WTC11 (cell line): ENCODE measurements at places on chromosomes 7 and 10. TPM values are rescaled to one million over a fixed set of nuclear protein-coding genes. Genes with fewer than 3 reads are reported as not detected.
A peak's percentile ranks its signal among the peaks of the same experiment; 100 is the strongest.

GRCh38 chr10:88903715-88904114 is 23.7 kb downstream of the STAMBPL1 start:
- H3K4me1 ChIP-seq: no peaks in the 10 kb centered on the region
- H3K27ac ChIP-seq: no peak overlapping the region
- H3K4me3 ChIP-seq: no peak overlapping the region
- DNase-seq: no peak

MMD2 gene
- total RNA-seq: 0.09 TPM in 1 of 3 replicates, not detected in the others

SLC39A12 gene
- total RNA-seq: not detected in 3 replicates

GRCh38 chr10:21068026-21068656 is 171.0 kb upstream of the NEBL start:
- peaks cover 15% of the 10 kb centered on the region for H3K4me1 ChIP-seq
- H3K36me3 ChIP-seq: no peaks in the 10 kb centered on the region
- DNase-seq: no peak
- no peak overlapping the region for H3K4me3 ChIP-seq
- no peak overlapping the region for H3K27ac ChIP-seq
- no peaks in the 10 kb centered on the region; the same call in 1 of the 2 replicates for H3K27me3 ChIP-seq

DNA sequence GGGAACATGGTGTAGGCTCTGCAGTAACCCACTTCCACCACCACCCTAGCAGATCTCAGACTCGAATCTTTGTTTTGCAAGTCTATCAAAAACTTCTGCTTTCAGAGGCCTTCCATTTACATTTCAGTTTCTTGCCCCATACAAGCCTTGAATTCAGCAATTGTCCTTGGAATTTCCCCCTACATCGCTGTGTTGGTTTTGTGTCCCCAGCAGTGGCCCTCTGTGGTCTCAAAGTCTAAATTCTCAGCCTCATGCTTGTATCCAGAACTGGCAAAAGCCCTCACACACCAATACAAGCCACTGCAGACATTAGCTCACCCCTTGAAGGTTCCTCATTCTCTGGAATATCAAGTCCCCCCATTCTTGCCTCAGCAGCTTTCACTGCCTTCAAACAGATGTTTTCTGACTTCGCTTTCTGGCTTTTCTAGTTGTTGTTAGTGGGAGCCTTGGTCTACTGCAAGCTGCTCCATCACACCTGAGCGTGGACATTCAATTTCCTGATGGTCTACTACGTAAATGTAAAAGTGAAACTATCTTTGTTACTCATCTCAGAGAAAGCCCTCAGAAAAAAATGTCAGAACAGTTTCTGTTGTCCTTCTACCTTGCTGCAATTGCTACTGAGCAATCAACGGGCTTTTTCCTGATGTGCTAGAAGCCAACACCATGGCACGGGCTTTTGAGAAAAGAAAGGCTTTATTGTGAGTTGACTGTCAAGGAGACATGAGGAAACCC is 1.8 kb upstream of the NUB1 start:
- H3K27me3 ChIP-seq: peaks cover 14% of the 10 kb centered on the region
- H3K27ac ChIP-seq: no peak overlapping the region
- no peaks in the 10 kb centered on the region for H3K36me3 ChIP-seq
- no peak for DNase-seq
- H3K4me3 ChIP-seq: no peak overlapping the region

GRCh38 chr10:10223131-10223530 is 794.5 kb upstream of the CELF2 start:
- H3K4me3 ChIP-seq: no peak overlapping the region
- no peak overlapping the region for H3K27ac ChIP-seq
- H3K36me3 ChIP-seq: peaks cover 7% of the 10 kb centered on the region
- no peak for DNase-seq
- H3K27me3 ChIP-seq: no peaks in the 10 kb centered on the region

DNA sequence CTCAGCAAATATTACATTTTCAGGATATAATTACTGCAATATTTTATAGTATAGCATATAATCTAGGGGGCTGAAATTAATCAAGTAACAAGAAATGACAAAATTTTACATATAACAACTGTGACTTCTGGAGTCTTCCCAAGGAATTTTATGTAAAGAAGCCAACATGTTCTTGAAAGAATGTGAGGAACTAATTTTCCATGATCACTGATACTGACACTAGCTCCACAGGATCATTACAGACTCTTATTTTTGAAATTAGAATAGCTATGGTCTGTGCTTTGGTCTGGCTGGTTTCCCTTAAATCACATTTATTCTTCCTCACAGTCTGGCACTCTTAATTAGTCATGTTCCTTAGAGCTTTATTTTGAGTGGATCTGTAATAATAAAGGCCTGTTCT is 267.7 kb upstream of the SEMA3A start:
- no peaks in the 10 kb centered on the region for H3K36me3 ChIP-seq
- peaks cover 6% of the 10 kb centered on the region; the same call in 1 of the 2 replicates for H3K4me1 ChIP-seq
- H3K27me3 ChIP-seq: no peaks in the 10 kb centered on the region
- no peak for DNase-seq

DNA sequence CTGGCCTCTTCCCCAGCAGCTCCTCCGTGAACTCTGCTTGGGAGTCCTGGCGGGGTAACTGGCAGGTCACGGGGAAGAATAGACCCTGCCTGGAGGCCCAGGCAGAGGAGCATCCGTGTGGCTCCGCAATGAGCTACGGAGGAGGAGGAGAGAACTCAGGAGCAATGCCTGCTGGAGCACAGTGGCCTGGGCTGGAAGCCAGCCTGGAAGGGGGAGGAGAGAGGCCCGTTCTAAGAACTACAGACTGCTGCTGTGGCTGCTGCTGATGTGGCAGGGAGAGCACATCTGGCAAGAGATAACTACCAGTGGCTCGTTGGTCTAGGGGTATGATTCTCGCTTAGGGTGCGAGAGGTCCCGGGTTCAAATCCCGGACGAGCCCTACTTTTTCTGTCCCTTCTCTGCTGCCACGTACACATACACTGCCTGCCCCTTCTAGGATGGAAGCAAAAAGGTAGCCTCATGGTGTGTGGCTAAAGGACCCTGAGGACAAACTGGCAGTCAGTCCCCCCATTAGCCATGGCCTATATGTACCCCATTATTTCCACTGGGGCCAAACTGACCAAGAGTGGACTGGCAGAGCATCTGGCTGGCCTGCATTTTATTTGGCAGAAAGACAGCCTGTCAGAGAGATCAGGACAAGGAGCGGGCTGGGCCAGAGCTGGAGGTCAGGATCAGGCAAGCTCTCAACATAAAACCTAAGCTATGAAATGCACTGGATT is 7.7 kb upstream of the OPN1SW start:
- H3K27me3 ChIP-seq: peaks cover 1% of the 10 kb centered on the region; the same call in 1 of the 2 replicates
- DNase-seq: peak; percentile 93
- peaks cover 10% of the 10 kb centered on the region for H3K4me1 ChIP-seq
- no peaks in the 10 kb centered on the region for H3K36me3 ChIP-seq

GRCh38 chr7:107605218-107605815 is 25.3 kb downstream of the BCAP29 start:
- H3K4me1 ChIP-seq: no peaks in the 10 kb centered on the region
- no peak overlapping the region for H3K4me3 ChIP-seq
- no peak for DNase-seq
- no peaks in the 10 kb centered on the region for H3K36me3 ChIP-seq
- H3K27me3 ChIP-seq: no peaks in the 10 kb centered on the region

DNA sequence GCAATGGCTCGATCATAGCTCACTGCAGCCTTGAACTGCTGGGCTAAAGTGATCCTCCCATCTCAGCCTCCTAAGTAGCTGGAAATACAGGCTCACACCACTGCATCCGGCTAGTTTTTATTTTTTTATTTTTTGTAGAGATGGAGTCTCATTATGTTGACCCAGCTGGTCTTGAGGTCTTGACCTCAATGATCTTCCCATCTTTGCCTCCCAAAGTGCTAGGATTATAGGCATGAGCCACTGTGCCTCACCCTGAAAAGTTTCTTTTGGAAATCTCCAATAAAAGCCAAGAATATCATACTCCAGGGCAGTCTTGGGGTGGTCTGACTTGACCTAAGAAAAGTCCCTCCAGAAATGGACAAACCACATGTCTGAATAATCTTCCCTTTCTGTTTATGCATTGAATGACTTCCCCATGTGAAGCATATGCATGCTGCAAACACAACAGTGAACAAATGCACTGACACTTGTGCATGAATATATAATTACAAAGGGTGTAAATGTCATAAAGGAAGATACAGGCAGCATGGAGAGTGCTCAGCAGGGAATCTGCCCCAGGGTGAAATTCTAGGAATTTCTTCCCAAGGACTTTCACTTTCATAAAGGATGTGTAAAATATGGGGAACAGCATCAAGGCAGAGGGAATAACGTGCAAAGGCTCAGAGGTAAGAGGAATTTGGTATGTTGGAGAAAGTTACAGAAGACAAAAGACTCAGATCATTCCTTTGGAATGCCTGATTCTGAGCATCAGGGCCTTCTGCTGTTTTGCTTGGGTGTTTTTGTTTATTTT is 142.4 kb upstream of the LYZL1 start:
- H3K4me3 ChIP-seq: no peak overlapping the region
- H3K27me3 ChIP-seq: no peaks in the 10 kb centered on the region
- DNase-seq: no peak
- H3K4me1 ChIP-seq: peaks cover 59% of the 10 kb centered on the region
- no peak overlapping the region for H3K27ac ChIP-seq

DNA sequence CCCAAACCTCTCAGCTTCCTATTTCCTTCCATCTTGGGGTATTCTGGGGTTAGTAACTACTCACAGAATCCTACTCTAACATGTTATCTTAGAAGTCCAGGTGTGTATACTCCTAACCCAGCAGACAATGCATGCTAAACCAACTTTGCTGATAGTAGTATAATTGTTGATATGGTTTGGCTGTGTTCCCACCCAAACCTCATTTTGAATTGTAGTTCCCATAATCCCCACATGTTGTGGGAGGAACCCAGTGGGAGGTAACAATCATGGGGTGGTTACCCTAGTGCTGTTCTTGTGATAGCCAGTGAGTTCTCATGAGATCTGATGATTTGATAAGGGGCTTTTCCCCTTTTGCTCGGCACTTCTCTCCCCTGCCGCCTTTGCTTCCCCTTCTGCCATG is 135.1 kb downstream of the CHRM2 start:
- peaks cover 16% of the 10 kb centered on the region for H3K27me3 ChIP-seq
- H3K4me3 ChIP-seq: no peak overlapping the region
- H3K4me1 ChIP-seq: peaks cover 12% of the 10 kb centered on the region
- H3K36me3 ChIP-seq: no peaks in the 10 kb centered on the region
- DNase-seq: no peak
- H3K27ac ChIP-seq: no peak overlapping the region

DNA sequence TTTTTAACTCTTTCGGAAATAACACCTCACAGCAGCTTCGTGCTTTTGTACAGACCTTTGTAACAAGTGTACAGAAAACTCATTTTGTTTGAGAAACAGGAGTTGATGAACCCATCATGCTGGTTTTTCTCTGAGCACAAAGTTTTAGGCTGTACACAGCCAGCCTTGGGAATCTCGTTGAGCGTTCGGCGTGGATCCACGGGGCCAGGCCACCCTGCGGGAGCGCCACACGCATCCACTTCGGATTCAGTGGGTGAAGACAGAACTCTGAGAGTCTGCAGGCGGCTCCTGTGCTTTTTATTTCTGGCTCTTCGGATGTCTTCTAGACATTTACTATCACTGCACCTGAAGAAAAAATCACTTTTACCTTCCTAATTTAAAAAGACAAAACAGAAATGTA is 131.2 kb downstream of the SMURF1 start:
- H3K4me3 ChIP-seq: no peak overlapping the region
- H3K27ac ChIP-seq: no peak overlapping the region
- H3K4me1 ChIP-seq: no peaks in the 10 kb centered on the region
- H3K27me3 ChIP-seq: no peaks in the 10 kb centered on the region

FAM25C gene
- total RNA-seq: not detected in 3 replicates

- H3K36me3 ChIP-seq: no peaks in the 10 kb centered on the region
- peaks cover 18% of the 10 kb centered on the region for H3K4me1 ChIP-seq
- no peaks in the 10 kb centered on the region for H3K27me3 ChIP-seq
- H3K4me3 ChIP-seq: peak overlapping the region; percentile 88
Measured at GRCh38 chr10:73093922-73094850, 2.5 kb downstream of the P4HA1 start.

GRCh38 chr7:106128836-106129235 is 16.7 kb upstream of the SYPL1 start:
- peaks cover 4% of the 10 kb centered on the region; the same call in 1 of the 2 replicates for H3K4me1 ChIP-seq
- no peaks in the 10 kb centered on the region for H3K36me3 ChIP-seq
- DNase-seq: no peak
- no peak overlapping the region for H3K27ac ChIP-seq
- no peak overlapping the region for H3K4me3 ChIP-seq

RNF148 gene
- 0.17 to 0.32 TPM in 2 of 3 replicates, not detected in the other for total RNA-seq

GRCh38 chr7:66869660-66870450 is 51.2 kb upstream of the TMEM248 start:
- peaks cover 36% of the 10 kb centered on the region for H3K4me1 ChIP-seq
- no peak for DNase-seq
- H3K27me3 ChIP-seq: no peaks in the 10 kb centered on the region
- H3K27ac ChIP-seq: peak overlapping the region; percentile 29; the same call in 1 of the 2 replicates

DNA sequence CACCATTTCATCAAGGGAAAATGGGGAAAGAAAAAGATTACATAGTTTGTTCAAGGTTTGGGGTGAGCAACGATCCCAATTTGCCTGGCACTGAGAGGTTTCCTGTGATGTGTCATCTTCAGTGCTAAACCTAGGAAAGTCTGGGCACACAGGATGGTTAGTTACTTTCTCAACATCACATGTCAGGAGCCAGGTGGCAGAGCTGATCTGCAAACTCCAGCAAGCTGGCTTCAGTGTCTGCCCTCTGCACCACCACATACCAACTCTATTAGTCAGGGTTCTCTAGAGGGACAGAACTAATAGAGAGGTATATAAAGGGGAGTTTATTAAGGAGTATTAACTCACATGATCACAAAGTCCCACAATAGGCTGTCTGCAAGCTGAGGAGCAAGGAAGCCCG is 11.3 kb downstream of the ADAM12 start:
- H3K27ac ChIP-seq: no peak overlapping the region
- H3K27me3 ChIP-seq: no peaks in the 10 kb centered on the region
- peaks cover 3% of the 10 kb centered on the region; the same call in 1 of the 2 replicates for H3K4me1 ChIP-seq
- no peak for DNase-seq

DNA sequence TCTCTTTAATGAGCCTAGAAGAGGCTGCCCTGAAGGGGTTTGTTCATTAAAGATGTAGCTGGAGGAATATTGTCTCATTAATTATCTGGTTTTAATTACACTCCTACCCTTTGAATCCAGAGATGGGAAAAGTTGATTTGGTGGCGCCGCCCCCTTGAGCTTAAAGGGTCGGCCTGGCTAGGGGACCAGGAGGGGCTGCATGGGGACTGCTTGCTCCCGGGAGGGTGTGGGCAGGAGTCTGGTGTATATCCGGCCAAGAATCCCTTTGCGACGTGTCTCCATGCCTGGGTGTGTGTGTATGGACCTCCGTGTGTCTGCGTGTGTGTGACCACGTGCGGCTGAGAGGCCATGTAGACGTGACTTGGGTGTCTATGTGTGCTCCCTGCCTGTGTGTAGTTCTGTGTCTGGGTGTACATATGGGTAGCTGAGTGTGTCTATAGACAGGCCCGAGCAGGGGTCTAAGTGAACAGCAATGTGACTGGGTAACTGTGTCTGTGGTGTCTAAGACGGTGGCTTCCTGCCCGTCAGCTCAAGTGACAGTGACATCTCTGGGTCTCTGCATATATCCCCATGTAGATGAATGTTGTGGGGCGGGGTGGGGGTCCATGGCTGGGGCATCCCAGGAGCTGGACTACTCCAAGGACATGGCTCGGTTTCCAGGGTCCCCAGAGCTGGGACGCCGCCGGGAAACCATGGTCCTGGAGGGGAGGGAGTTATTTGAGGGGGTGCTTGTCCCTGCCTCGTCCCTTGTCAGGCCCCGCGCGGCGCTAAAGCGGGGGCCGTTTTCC is 10.7 kb downstream of the LBX1 start:
- DNase-seq: no peak
- H3K27ac ChIP-seq: no peak overlapping the region
- no peaks in the 10 kb centered on the region for H3K36me3 ChIP-seq

UCN3 gene
- not detected in 3 replicates for total RNA-seq
